ENCODE measurements at places on chromosomes 7 and 10.

DNA sequence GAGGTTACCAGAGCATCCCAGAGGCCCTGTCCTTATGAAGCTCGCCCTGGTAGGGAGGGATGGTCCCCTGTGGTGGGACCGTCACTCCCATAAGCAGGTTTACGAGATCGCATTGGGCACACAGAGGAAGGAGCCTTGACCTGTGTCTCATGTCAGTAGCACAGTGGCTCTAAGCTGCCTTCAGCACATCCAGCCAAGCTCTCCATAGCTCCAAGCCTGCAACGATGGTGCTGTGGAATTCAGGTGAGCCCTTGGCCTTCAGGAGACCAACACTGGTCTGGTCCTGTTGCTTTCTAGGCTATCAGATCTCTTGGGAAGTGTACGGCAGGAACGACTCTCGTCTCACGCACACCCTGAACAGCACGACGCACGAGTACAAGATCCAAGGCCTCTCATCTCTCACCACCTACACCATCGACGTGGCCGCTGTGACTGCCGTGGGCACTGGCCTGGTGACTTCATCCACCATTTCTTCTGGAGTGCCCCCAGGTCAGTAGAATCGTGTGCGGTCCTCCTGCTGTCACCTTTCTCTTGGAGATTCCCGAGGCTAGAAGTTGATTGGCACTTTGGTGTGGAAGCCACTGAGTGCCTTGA, 605.3 kb upstream of the FOXK1 start:
- no peak for DNase-seq

- DNase-seq = no peak
Measured at GRCh38 chr7:98647326-98647725, 30.2 kb downstream of the NPTX2 start.

GRCh38 chr10:43926371-43926770, 277.7 kb upstream of the ZNF32 start:
- DNase-seq = no peak

- no peak for DNase-seq
Measured at GRCh38 chr10:86252556-86252955, 114.0 kb downstream of the GRID1 start.

- no peak for DNase-seq
Measured at GRCh38 chr10:71771821-71772617, 1.3 kb downstream of the VSIR start.

GRCh38 chr10:11015446-11015934, 2.2 kb upstream of the CELF2 start:
- DNase-seq = no peak

- DNase-seq = no peak
Measured at GRCh38 chr10:94397549-94398370, 4.6 kb upstream of the TBC1D12 start.

DNA sequence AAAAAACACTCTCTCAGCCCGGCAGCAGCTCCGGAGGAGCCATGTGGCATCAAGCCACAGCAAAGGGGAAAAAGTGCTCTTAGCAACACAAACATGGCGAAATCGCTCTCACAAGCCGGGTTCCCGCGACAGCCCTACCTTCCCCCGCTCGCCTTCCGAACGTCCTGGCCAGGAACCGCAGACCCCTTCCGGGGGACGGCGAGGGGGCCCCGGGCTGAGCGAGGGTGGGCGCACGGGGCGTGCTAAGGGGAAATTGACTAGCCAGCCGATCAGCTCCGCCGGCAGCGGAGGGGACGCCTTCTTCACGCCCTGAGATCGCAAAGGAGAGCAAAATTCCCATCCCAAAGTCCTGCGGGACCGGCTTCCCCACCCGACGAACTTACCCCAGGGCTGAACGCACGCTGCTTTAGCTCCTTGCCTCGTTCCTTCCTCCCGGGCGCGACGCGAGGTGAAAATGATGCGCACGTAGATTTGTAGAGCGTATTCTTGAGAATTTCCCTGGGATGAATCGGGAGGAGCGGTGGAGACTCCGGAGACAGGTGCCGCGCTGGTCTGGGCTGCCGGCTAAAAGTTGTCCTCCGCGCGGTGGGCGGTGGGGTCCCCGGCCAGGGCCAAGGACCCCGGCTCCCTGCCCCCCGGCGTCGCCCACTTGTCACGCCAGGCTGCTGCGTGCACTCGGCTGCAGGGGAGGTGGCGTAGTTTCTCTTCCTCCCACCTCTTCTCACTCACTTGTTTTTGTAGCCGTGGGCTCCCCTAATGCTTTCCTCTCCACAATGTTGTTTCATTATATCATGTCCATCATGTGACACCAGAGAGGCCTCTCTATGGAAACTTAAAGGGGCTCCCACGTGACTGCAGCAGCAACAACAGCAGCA, 220.1 kb upstream of the MKLN1 start:
- DNase-seq = peak; percentile 80

GRCh38 chr7:123811056-123811455, 33.9 kb upstream of the HYAL4 start:
- DNase-seq = no peak

DNA sequence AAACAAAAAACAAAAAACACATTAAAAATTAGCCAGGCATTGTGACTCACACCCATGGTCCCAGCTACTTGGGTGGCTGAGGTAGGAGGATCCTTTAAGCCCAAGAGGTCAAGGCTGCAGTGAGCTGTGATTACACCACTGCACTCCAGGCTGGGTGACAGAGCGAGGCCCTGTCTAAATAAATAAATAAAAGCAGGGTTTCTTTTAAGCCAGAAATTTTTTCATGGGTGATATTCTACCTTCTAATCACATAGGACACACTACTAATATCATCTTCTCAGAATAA, 14.2 kb upstream of the SVIL start:
- DNase-seq = no peak

GRCh38 chr7:134562136-134562535, 13.2 kb downstream of the AKR1B15 start:
- DNase-seq = no peak

DNA sequence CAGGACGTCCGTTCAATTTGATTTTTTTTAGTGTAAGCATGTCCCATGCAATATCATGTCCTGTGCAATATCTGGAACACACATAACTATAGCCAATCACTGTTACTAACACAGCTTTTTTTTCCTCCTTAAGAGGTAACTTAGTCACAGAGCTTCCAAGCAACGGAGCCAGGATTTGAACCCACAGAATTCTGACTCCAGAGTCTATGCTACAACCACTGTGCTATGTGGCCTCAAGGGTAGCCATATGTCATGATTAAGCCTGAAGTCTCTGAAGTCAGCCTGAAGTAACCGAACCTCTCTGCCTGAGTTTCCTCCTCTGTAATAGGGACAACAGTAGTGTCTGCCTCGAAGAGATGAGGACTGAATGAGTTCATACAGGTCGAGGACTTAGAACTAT, 42.2 kb upstream of the TCF7L2 start:
- no peak for DNase-seq

DNA sequence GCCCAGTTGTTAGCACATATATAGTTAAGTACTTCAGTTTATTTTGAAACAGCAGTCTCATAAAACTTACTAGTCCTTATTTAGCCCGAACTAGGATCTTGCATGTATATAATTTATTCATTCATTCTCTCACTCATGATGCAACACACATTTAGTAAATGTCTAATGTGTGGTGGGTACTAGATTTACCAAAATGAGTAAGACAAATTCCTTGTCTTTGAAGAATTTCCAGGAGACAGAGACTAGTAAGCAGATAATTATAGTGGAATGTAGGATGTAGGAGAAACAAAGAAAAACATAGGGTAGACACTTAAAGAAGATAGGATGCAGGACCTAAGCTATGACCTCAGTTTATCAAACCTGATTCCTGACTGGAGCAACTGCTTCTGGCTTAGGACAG, 120.2 kb upstream of the AMPH start:
- DNase-seq = no peak

DNA sequence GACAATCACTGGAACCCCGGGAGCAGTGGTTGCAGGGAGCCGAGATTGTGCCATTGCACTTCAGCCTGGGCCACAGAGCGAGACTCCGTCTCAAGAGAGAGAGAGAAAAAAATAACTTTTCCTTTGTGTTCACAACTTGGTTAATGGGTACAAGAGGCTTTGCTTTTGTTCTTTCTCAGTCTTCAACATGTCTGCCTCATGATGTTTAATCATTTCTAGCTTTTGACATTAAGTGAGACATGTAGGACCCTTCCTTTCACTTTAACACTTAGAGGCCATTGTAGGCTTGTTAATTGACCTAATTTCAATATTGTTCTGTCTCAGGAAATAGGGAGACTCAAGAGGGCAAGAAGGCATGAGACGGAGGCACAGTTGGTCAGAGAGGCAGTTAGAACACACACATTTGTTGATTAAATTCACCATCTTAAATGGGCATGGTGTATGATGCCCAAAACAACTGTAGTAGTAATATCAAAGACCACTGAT, 9.3 kb upstream of the CRCP start:
- DNase-seq = no peak

DNA sequence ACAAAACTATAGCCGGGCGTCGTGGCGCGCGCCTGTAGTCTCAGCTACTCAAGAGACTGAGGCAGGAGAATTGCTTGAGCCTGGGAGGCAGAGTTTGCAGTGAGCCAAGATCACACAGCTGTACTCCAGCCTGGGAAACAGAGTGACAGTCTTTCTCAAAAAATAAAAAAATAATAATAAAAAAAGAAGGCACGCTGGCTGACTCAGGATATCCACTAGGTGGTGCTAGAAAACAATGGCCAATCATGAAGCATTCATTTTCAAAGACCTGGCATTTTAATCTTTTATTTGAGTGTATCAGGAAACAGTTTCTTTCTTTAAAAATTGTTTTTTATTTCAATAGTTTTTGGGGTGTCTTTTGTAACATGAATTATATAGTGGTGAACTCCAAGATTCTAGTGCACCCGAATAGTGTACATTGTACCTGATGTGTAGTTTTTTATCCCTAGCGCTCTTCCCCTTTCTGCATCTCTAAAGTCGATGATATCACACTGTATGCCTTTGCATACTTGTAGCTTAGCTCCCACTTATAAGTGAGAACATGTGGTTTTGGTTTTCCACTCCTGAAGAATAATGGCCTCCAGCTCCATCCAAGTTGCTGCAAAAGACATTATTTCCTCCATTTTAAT, 88.6 kb downstream of the LYZL1 start:
- DNase-seq = no peak

- no peak for DNase-seq
Measured at GRCh38 chr7:126210707-126211106, 1042.0 kb downstream of the GRM8 start.

GRCh38 chr7:112573302-112574039, 92.7 kb downstream of the LSMEM1 start:
- DNase-seq = no peak

DNA sequence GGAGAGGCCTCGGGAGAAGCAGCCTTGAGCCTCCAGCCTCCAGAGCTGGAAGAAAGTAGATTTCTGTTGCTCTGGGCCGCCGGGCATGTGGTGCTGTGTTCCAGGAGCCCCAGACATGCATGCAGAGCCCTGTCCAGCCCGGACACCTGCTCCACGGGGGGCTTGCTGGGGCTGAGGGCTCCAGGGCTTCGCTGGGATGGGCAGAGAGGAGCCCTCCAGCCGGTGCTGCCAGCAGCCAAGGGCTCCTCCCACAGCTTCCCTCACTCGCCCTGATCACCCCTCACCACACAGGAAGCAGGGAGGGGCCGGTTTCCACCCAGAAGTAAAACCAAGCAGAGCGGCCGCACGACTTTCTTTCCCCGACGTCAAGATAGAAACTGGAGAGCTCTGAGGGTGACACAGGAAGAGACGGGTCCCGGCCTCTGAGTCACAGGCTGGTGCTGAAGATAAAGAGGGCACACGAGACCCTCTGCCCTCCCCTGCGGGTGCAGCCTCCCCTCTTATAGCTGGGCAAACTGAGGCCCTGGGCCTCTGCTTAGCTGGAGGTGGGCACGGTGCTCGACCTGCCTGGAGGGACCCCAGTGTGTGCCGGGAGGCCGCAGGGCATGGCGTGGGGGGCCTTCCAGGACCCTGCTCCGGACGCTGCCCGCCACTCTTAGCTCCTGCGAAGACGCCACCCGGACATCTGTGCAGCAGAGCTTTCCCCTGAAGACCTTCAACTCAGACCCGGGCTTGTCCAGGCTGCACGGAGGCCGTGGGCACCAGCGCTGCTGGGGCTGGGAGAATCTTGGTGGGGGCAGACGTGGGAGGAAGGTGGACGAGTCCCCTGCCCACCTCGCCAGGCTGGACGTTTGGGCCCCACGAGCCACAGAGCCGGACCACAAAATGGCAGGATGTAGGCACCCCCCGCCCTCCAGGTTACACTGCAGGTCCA, 31.1 kb downstream of the ADAP1 start:
- DNase-seq = no peak

DNA sequence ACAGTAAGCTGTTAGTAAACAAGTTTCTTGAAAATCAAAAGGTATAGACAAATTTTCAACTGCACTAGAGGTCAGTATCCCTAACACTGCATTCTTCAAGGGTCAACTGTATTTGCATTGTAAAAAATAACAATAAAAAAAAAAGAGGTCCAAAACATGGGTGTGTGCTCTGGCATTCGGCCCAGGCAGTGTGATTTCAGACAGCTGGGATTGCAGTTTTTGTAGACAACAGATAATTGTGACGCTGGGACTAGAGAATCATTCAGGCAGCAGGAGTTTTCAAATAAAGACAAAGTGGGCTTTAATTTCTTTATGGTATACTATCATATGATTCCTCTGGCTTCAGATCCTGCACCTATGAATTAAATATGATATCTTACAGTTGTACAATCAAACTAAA, 543.2 kb upstream of the SEMA3D start:
- DNase-seq = no peak

- DNase-seq = no peak
Measured at GRCh38 chr7:135929249-135929648, 47.9 kb downstream of the MTPN start.

DNA sequence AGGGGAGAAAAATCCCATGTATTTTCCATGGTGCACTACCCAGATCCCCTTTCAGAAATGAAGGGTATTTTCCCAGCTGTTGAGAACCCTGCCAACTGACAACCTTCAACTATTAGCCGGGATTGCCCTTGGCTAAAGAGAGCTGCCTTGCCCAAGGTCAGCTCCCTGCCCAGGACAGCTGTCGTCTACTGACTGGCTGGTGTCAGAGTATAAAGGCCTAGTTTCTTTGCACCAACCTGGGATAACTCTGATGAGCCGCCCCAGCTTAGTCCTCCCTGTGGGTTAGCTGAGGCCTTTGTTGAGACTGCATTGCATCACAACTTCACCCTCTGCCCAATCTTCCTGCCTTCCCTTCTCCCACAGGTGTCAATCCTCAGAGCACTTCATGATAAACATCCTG, 147.2 kb upstream of the RHEB start:
- no peak for DNase-seq

DNA sequence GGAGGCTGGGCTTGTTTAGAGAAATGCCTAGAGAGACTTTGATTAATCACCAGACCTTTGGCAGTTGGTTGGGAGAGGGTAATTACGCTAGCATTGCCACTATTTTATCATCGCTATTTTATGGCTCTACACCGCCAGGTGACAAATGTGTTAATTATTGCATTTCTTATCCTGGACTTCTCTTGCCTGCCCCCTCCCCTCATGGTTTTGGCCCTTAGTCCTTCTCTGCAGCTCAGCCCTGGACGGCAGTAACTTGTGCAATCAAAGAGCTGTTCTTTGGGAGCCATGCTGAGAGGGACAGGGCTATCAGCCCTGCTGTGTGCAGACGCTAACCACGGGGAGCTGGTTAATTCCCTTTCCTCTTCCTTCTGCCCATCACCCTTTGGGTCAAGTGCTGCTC, 585.0 kb downstream of the AUTS2 start:
- no peak for DNase-seq

Measured in C1 segment of cervical spinal cord (tissue), 14 donors.